ENCODE measurements at places on chromosomes 5 and 9.

GRCh38 chr9:110847671-110848070 lies 179.1 kb downstream of the MUSK start:
- no peak for DNase-seq

DNA sequence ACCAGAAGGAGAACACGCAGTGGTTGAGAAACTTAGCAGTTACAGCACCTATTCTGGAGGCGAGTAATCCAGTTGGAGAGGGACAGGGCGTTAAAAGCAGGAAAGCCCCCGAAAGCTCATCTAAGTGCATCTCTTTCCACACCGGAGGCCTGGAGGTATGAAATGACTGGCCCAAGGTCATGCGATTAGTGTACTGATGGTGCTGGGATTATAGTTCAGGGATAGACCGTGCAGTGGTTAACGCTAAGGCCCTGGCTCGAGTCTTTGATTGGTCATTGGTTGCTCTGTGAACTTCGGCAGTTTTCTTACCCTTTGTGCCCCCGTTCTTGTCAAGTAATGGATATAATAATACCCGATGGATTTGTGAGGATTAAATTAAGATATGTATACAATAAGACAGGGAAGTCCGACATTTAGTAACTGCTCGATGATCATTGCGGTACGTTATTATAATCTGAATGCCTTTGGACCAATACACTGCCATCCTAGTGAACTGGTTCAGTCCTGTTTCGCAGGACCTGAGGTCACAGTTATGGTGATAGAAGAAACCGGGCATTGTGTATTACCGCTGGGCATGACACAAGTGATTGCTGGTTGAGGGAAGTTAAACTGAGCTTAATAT lies 960 bp downstream of the CANX start:
- peak; percentile 76 for DNase-seq

DNA sequence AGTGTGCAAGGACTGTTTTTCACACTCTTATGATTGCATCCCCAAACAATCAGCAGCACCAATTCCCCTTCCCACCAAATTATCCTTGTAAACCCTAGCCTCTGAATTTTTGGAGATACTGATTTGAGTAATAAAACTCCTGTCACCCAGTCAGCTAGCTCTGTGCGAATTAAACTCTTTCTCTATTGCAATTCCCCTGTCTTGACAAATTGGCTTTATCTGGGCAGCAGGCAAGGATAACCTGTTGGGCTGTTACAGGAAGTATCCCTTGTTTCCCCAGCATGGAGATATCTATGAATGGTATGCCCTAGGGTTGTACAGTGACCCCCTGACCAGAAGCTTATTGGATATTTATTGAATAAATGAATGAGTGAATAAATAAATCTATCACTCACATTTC lies 80.8 kb downstream of the PTCD2 start:
- no peak for DNase-seq

- DNase-seq, result peak; percentile 33
Observed at GRCh38 chr5:179253730-179254129, 91.5 kb downstream of the ADAMTS2 start.

GRCh38 chr5:164652276-164652660 lies 1146.8 kb downstream of the MAT2B start:
- DNase-seq, result no peak

GRCh38 chr9:13621872-13622564 lies 342.5 kb upstream of the MPDZ start:
- no peak for DNase-seq
